Karpas-422 (cell line): ENCODE measurements at places on chromosomes 4 and X. TPM values are rescaled to one million over a fixed set of nuclear protein-coding genes. Genes with fewer than 3 reads are reported as not detected.

Gene AFF1
- 4.0 and 6.6 TPM in 2 replicates for total RNA-seq

Gene UGT2B15
- total RNA-seq = not detected in 2 replicates

Gene SLIT2
- not detected in 2 replicates for total RNA-seq

Gene CSN2
- not detected in 2 replicates for total RNA-seq

Gene CDKL2
- 0.11 TPM in 1 of 2 replicates, not detected in the other for total RNA-seq

Gene SLC25A53
- total RNA-seq = 2.2 and 5.8 TPM in 2 replicates

Gene SERPINA7
- total RNA-seq = not detected in 2 replicates

Gene HTR2C
- not detected in 2 replicates for total RNA-seq

Gene CXorf65
- 0.36 TPM in 1 of 2 replicates, not detected in the other for total RNA-seq

Gene POLR2B
- total RNA-seq = 122 and 125 TPM in 2 replicates

DNA sequence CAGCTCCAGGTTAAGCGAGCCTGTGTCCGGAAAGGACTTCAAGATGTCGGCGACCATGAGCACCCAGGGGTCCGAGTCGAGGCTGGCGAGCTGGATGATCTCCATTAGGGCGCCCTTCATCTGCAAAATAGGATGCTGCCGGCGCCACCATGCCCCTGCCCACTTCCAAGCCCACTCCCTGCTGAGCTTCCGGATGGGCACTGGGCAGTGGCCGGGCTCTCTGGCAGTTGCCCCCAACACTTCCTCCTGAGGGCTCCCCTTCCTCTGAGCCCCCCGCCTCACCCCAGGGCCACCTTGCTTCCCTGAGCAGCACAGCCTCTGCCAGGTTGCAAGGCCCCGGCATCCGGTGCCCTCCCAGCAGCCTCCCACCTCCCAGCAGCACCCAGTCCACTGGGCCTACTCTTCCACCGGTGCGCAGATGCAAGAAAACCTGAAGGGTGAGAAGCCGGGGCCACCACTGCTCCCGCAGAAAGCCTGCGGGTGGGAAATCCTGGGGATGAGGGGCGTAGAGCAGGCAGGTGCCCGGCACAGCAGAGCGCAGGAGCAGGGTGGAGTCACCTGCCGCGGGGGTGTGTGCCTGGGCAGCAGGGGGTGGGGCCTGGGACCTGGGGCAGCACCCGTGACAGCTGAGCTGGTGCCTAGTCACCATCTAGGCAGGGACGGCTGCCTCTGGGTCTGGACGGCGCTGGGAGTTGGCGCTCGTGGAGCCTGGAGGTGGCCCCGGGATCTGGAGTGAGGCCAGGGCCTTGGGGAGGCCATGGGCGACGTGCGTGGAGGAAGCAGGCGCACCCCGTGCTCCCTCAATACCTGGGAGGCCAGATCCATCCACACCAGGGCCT, 17.0 kb downstream of the NELFA start:
- H3K36me3 ChIP-seq = peaks cover 19% of the 10 kb centered on the region
- H3K27ac ChIP-seq = no peak overlapping the region
- no peak overlapping the region for H3K4me3 ChIP-seq
- peaks cover 7% of the 10 kb centered on the region for H3K4me1 ChIP-seq
- DNase-seq = no peak
- H3K27me3 ChIP-seq = no peaks in the 10 kb centered on the region

- H3K27ac ChIP-seq = no peak overlapping the region
- H3K4me1 ChIP-seq = no peaks in the 10 kb centered on the region
- no peak for DNase-seq
- H3K36me3 ChIP-seq = peaks cover 10% of the 10 kb centered on the region; the same call in 1 of the 2 replicates
- H3K27me3 ChIP-seq = no peaks in the 10 kb centered on the region
- no peak overlapping the region for H3K4me3 ChIP-seq
Measured at GRCh38 chr4:13413729-13414437, 70.3 kb downstream of the RAB28 start.

- no peaks in the 10 kb centered on the region for H3K4me1 ChIP-seq
- no peaks in the 10 kb centered on the region for H3K27me3 ChIP-seq
- H3K27ac ChIP-seq = no peak overlapping the region
- H3K4me3 ChIP-seq = no peak overlapping the region
- H3K36me3 ChIP-seq = no peaks in the 10 kb centered on the region
Measured at GRCh38 chr4:3776166-3777032, 10.2 kb downstream of the ADRA2C start.

DNA sequence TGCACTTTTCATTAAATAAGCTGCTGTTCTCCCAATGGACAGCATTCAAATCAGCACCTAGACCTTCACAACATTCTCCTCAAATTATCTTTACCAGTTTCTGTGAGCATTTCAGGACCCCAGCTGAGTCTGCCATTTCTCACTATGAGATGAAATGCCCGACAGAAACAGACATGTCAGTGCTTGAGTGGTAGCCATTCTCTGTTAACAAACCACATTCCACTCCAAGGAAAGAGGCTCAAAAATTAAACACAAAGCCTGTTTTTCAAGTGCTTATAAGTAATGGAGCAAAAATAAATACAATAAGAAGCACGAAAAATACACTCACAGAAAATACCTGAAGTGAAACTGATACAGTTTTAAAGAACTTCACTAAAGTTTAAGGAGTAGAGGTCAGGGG, 320.2 kb upstream of the PRPS2 start:
- no peak overlapping the region for H3K27ac ChIP-seq
- no peak for DNase-seq
- no peak overlapping the region for H3K4me3 ChIP-seq
- H3K27me3 ChIP-seq = no peaks in the 10 kb centered on the region
- no peaks in the 10 kb centered on the region for H3K4me1 ChIP-seq

DNA sequence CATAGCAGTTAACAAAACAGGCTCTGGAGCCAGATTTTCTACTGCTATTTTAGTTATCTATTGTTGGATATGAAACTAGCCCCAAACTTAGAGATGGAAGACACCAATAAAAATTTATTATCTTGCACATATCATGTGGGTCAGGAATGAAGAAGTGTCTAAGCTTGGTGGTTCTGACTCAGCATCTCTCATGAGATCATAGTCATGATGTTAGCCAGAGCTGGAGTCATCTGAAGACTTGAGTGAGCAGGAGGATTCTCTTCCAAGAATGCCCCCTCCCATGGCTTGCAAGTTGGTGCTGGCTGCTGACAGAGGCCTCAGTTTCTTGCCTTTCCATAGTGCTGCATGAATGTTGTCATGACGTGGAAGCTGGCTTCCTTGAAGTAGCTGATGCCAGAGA, 68.2 kb upstream of the TAPT1 start:
- no peak overlapping the region for H3K27ac ChIP-seq

DNA sequence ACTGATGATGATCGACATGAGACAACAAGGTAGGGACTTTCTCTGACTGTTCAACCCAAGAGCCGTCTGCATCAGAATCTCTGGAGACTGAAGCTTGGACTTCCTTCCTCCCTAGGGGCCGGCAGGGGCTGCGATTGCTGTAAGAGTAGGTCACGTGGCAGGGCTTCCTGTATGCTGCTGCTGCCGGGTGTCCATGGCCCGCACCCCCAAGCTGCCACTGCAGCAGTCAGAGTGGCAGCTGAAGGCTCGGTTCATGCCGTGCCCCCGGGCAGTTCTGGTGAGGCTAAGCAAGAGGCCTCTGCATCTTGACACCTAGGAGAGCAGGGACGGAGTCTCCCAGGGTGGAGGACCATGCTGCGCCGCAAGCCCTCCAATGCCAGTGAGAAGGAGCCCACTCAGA, at the start of gene SASH3:
TSS of gene SASH3 (plus strand) at position 203 of the 400 bp plus-strand sequence. CDS start at position 352, 149 bp downstream.
- H3K27me3 ChIP-seq = no peaks in the 10 kb centered on the region
- DNase-seq = peak; percentile 84
- H3K36me3 ChIP-seq = no peaks in the 10 kb centered on the region
- H3K27ac ChIP-seq = peak within 1 kb of the TSS; percentile 95
- H3K4me1 ChIP-seq = peaks cover 76% of the 10 kb centered on the region
- H3K4me3 ChIP-seq = peak within 1 kb of the TSS; percentile 70

DNA sequence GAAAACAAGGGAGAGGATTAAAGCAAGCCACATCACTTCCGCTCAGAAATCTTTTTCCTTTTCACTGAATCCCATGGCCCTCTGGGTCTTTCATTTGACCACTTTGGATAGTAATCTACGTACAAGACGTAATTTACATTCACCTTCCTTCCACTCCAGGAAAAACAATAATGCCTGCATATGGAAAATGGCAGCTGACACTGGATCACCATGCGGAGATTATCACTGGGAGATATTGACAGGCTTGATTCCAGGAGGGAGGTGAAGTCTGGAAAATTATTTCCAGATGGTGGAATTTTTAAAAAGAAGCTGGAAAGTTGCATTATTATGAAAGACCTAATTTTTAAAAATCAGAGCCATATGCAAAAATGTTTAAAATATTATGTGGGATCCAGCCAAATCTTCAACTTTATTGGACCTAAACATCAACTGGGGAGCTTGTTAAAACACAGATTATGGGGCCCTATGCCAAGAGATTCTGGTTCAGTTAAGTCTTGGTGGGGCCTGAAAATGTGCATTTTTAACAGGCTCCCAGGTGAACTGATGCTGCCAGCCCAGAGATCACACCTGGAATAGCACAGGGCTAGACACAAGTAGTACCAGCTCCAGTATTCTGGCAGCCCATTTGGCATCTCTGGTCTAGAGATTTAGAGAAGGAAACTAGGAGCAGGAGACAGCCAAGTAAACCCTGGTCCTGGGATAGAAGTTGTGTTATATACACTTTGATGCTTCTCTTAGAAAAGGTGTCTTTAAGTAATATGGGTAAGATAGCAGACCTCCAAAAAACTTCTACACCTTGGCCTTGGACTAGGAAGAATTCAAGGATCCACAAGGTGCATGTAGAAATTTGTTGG, 290.3 kb upstream of the LDB2 start:
- no peaks in the 10 kb centered on the region for H3K4me1 ChIP-seq
- no peak overlapping the region for H3K27ac ChIP-seq
- no peak for DNase-seq
- no peaks in the 10 kb centered on the region for H3K27me3 ChIP-seq
- H3K4me3 ChIP-seq = no peak overlapping the region
- no peaks in the 10 kb centered on the region for H3K36me3 ChIP-seq

- no peak overlapping the region for H3K27ac ChIP-seq
- no peaks in the 10 kb centered on the region for H3K4me1 ChIP-seq
- H3K36me3 ChIP-seq = no peaks in the 10 kb centered on the region
Measured at GRCh38 chr4:12912896-12913418, 571.2 kb downstream of the RAB28 start.

DNA sequence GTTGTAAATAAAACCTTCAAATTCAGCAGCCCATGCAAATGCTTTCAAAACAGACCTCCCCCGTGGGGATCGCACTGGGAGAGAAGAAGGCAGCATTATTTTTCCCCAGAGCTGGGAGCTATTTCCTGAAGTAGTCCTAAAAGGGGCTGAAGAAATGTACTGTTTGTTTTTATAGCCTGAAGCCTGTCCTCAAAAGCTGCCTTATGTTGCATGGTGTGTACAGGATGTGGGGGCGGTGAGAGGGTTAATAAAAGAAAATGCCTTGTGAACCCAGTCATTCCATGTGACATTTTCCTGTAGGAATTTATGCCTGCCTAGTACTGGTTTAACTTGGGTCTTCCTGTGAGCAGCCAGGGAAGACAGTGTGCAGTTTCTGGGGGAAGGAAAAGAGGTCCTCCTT, 144.1 kb downstream of the SOWAHB start:
- no peaks in the 10 kb centered on the region for H3K36me3 ChIP-seq
- DNase-seq = no peak
- no peaks in the 10 kb centered on the region for H3K27me3 ChIP-seq
- H3K27ac ChIP-seq = no peak overlapping the region
- H3K4me1 ChIP-seq = no peaks in the 10 kb centered on the region
- no peak overlapping the region for H3K4me3 ChIP-seq

DNA sequence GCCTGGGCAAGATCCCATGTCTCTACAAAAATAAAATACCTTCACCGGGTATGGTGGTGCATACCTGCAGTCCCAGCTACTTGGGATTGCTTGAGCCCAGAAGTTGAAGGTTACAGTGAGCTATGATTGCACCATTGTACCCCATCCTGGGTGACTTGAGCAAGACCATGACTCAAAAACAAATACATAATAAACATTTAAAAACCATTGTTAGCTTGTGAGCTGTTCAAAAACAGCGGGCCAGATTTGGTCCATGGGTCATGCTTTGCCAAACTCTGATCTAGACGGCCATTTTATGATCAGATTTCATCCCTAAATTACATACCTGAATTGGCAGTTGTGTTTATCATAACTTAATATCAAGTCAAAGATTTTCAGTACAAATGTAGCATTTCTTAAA, 76.0 kb upstream of the GPM6B start:
- no peak overlapping the region for H3K27ac ChIP-seq
- peaks cover 8% of the 10 kb centered on the region for H3K4me1 ChIP-seq
- no peaks in the 10 kb centered on the region for H3K36me3 ChIP-seq
- no peaks in the 10 kb centered on the region for H3K27me3 ChIP-seq

DNA sequence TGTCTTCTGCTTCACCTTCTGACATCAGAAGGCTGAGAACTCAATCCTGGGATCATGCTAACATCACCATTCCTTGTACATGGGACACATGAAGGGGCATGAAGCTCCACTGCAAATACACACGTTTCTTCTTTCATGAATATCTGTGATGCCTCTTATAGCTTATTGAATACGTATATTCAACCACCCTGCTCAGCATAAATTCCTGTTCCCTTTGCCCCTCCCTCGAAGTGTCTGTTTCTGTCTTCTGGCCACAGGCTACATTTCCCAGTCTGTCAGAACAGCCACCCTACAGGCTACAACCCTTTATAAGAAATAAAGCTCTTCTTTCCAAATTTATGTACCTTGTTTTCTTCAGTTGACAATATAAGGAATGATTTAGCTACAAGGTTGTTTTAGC, 201.3 kb upstream of the STS start:
- peaks cover 9% of the 10 kb centered on the region for H3K4me1 ChIP-seq
- H3K4me3 ChIP-seq = no peak overlapping the region
- H3K36me3 ChIP-seq = no peaks in the 10 kb centered on the region
- no peaks in the 10 kb centered on the region for H3K27me3 ChIP-seq

- H3K4me3 ChIP-seq = no peak overlapping the region
- H3K27me3 ChIP-seq = no peaks in the 10 kb centered on the region
- no peaks in the 10 kb centered on the region for H3K36me3 ChIP-seq
- peaks cover 28% of the 10 kb centered on the region for H3K4me1 ChIP-seq
Measured at GRCh38 chrX:19785647-19786046, 101.8 kb downstream of the SH3KBP1 start.

GRCh38 chr4:102564399-102565059, 63.4 kb downstream of the NFKB1 start:
- H3K36me3 ChIP-seq = no peaks in the 10 kb centered on the region
- H3K27me3 ChIP-seq = no peaks in the 10 kb centered on the region
- DNase-seq = no peak
- H3K4me3 ChIP-seq = no peak overlapping the region
- no peak overlapping the region for H3K27ac ChIP-seq

DNA sequence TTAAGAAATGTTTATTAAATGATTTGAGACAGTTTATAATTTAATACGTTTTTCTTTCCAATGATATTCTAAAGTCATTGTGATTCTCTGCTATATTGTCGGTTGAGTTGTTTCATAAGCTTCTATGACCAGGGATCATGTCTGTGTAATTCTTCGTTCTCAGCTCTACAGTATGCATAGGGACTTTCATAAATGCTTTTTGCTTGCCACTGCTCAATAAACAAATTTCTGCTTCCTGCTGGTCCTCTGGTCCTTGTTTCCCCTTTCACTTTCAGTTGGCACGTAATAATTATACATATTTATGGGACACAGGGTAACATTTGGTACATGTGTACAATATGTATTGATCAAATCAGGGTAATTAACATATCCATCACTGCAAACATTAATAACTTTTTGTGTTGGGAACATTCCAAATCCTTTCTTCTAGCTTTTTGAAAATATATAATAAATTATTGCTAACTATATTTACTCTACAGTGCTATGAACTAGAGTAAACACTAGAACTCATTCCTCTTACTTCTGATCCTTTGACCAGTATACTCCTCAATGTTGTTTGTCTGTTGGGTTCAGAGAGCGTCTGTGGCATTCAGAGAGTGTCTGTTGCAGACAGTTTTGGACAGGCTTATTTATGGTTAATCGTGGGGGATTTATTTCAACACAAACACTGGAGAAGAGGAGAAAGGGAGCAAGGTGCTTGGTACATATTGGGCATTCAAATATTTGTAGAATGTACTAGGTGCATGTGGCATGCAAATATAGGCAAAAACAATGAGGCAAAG, 68.3 kb upstream of the SPANXB1 start:
- H3K4me1 ChIP-seq = no peaks in the 10 kb centered on the region
- H3K27me3 ChIP-seq = no peaks in the 10 kb centered on the region
- H3K4me3 ChIP-seq = no peak overlapping the region
- DNase-seq = no peak
- H3K36me3 ChIP-seq = no peaks in the 10 kb centered on the region
